ENCODE measurements at places on chromosomes 11 and 22.

GRCh38 chr11:83971063-83971462, 684.9 kb upstream of the CCDC90B start:
- no peak for DNase-seq

DNA sequence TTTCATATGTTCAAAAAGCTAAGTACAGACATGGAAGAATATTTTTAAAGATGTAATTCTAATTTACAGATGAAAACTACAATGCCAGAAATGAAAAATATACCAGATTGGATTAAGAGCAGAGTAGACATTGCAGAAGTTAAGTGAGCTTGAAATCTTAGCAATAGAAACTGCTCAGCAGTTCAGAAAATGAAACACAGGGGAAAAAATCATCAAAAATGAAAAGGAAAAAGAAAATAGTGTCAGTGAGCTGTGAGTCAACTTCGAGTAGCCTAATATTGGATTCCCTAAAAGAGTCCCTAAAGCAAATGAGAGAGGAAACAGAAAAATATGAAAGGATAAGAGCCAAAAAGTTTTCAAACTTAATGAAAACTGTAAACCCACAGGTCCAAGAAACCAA, 25.8 kb upstream of the IL10RA start:
- no peak for DNase-seq

- peak; percentile 37 for DNase-seq
Observed at GRCh38 chr11:62444236-62444833, 25.5 kb downstream of the SCGB1A1 start.

- no peak for DNase-seq
Observed at GRCh38 chr11:108601150-108601549, 7.6 kb upstream of the EXPH5 start.

GRCh38 chr11:33984682-33985389, 66.7 kb upstream of the CAPRIN1 start:
- peak; percentile 19 for DNase-seq

DNA sequence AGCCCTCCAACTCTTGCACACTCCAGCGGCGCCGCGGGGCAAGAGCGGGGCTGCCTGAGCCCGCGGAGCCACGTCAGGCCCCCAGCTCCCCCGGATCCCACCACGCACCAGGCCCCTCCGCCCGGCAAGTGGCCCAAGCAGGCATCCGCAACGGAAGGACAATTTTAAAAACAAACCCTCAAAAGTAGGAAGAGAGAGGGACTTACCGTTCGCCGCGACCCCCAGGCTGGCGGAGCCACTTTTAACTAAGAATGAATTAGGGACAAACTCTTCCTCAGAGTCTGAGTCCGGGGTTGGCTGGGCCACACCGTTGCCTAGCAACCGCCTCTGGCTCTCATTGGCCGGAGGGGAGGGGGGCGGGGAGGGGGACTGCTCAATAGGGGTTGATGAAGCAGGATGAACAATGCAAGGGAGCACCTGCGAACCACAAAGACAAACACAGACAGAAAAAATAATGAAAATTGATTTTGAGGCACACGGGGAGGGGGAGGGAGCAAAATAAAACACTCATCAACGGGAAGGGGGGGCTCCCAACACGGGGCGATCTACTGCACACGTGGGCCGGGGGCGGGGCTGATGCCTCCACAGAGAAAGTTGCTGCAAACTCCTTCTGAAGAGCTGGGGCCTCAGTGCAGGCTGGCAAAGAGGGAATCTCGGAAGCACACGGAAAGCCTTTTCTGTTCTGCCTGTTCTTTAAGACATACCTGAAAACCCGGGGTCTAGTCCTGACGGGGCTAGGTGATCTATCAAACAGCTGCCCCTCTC, 387.5 kb upstream of the NARS2 start:
- DNase-seq = no peak

GRCh38 chr11:119699227-119699626, 29.8 kb downstream of the NECTIN1 start:
- no peak for DNase-seq

GRCh38 chr11:73728000-73728399, 32.9 kb downstream of the RAB6A start:
- DNase-seq = no peak

GRCh38 chr11:119207415-119207960, 1.3 kb downstream of the CBL start:
- DNase-seq = no peak

DNA sequence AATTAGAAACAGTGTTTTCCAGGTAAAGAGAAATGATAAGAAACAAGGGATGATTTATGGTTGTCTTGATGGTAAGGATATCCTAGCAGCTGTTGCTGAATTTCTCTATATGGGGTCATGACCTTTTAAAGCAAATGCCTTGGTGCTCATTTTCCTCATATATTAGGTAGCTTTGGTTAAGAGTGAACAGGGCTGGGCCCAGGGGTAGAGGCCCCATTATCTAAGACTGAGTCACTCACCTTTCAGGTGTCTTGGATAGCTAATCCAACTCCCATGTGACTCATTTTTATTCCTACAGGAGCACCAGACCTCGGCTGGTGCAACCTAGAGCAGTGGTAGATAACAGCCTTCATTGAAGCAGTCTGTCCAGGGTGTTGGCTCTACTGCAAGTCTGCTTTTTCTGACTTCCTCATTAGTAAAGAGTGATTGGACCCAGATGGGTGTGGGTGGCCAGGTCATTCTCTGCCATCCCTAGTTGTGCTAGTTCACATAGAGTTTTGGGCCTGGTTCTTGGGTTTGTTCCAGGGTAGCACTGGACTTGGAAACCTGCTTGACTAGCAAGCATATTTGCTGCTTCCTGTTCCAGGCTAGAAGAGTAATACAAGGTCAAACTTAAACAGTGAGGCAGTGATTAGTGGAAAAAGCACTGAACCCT, 37.4 kb downstream of the CTNND1 start:
- peak; percentile 60 for DNase-seq

DNA sequence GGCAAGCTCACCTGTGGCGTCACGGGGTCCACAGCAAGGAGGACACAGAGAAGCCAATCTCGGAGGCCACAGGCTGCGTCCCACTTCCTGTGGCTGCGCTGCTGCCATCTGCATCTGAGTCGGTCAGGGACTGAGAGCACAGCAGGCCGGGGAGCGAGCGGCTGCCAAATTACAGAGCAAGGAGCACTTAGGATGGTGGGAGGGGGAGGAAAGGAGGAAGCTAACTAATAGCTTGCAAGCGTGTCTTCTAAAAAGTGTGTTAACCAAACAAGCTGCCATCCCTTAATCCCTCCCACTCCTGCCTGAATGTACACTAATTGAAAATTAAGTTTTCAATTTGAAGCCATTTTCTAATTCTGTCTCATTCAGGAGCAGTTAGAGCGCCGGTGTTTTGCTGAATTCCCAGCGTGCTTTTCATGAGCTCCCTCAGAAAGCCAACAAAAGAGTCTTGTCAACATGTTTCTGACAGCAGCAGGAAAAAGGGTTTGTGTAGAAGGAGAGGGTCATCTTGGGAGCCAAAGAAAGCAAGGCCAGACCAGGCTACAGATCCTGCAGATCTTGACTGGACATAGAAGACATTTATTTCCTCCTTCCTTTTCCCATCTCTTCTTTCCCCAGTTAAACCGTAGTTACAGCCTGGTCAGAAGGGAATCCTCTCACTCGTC, 42.4 kb upstream of the API5 start:
- no peak for DNase-seq

DNA sequence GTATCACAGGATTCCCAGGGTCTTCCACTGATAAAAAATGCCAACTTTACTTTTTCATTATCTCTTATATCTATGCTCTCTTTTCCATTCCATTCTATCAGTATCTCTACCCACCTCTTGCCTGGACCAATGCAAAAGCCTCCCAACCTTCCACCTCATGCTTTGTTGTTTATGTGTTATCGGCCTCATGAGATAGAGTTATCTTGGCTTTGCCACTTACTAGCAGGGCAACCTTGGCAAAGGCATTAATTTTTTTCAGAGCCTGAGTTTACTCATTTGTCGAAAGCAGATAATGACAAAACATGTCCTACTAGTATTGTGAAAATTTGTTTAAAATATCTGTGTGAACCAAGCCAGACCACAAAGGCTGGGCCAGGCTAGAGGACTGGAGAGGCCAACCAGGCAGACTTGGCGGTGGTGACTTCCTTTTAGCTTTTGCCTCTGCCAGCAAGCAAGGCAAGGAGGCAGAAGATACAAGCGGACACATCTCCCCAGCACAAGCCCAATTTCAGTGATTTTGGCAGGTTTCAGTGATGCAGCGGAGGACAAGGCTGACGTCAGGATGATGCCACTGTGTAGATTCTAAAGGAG, 106.9 kb downstream of the ADAMTS15 start:
- no peak for DNase-seq

GRCh38 chr11:61564936-61565696, 15.8 kb downstream of the SYT7 start:
- no peak for DNase-seq

DNA sequence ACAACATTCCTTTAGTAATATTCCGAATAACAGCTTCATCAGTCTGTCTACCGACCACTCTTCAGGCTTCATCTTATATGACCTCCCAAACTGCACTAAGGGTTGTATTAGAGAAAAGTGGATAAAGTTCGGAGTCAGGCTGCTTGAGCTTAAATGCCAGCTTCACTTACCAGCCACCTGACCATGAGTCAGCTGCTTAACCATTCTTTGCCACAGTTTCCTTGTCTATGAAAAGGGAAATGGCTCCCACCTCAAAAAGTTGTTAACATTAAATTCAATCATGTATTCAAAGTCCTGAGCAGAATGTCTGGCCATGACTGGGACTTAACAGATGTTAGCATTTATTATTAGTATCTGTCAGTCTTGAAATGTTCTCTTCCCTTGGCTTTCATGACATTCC, 20.9 kb downstream of the LIMK2 start:
- no peak for DNase-seq
